Suppressor macrophage (primary cell): ENCODE measurements at places on chromosomes 6 and 20.

GRCh38 chr6:55713436-55713835, 134.4 kb upstream of the HMGCLL1 start:
- DNase-seq, result no peak

GRCh38 chr6:36383606-36384005, 3.9 kb downstream of the ETV7 start:
- DNase-seq, result no peak

DNA sequence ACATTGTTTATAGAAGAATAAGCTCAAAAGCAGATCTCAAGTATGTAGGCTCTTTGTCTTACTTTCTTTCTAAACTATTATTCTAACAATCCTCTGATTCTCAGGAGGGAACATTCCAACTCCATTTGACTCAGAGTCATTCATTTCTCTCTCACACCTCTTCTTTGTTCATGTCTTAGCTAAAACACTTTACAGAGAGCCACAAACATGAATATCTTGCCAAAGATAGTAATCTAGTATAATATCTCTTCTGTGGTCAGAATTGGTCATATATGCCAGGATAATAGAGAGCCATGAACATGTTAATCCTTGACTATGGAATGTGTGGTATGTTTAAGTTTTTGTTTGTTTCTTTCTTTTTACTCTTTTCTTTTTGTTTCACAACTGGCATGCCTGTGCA, 456.0 kb upstream of the PTCHD4 start:
- no peak for DNase-seq

GRCh38 chr20:37202267-37202943, 23.1 kb upstream of the MROH8 start:
- peak; percentile 59 for DNase-seq

DNA sequence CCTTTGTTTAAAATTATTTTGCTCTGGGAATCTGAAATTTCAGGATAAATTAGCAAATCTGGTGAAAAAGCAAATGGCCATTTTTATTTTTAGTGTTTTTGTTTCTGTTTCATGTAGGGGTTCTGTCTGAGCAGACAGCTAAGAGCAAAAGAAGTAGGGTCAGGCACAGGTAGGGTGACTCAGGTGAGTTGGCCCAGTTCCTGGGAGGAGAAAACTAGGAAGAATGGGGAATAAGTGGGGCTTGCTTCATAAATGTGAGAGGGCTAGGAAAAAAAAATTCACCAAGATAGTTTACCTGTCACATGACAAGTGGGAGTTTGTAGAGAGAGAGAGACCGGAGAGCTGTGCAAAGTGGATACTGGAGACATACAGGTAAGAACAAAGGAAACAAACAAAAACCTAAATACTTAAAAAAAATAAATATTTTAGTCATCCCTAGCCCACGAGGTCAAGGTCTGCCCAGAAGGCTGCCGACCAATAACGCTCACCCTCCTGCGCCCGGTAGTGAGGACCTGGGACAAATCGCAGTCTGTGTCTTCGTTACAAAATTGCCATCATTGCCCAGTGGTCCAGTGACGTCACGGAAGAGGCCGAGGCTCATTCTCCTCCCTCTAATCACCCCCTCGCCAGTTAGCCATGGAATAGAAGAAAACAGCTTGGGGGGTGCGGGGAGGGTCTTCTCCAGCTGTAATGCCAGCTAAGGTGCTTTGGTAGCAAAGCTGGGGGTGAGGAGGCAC, 2.3 kb downstream of the THBD start:
- no peak for DNase-seq
